ENCODE measurements at places on chromosomes 13 and 19. TPM values are rescaled to one million over a fixed set of nuclear protein-coding genes. Genes with fewer than 3 reads are reported as not detected.

Gene KLF1
- total RNA-seq = not detected

Gene OVOL3
- not detected for total RNA-seq

GRCh38 chr19:14603990-14604387 is 21.1 kb downstream of the CLEC17A start:
- DNase-seq = no peak

GRCh38 chr19:16285769-16286498 is 38.7 kb upstream of the KLF2 start:
- no peak for DNase-seq

DNA sequence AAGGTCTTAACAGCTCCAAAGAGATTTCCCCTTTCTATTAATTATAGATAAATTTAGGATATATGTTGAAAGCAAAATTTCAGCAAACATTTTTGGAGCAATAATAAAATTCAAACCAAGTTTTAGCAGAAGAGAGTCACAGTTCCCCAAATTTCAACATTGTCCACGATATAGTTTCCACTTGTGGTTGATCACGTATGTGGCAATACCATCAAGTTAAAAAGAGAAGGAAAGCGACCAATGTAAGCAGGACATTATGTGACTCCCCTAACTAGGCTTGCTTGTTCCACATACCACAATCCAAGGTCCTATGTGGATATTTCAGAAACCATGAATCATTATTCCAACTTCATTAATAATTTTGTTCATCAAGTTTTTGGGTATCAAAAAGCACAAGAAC is 52.8 kb downstream of the ELF1 start:
- no peak for DNase-seq

DNA sequence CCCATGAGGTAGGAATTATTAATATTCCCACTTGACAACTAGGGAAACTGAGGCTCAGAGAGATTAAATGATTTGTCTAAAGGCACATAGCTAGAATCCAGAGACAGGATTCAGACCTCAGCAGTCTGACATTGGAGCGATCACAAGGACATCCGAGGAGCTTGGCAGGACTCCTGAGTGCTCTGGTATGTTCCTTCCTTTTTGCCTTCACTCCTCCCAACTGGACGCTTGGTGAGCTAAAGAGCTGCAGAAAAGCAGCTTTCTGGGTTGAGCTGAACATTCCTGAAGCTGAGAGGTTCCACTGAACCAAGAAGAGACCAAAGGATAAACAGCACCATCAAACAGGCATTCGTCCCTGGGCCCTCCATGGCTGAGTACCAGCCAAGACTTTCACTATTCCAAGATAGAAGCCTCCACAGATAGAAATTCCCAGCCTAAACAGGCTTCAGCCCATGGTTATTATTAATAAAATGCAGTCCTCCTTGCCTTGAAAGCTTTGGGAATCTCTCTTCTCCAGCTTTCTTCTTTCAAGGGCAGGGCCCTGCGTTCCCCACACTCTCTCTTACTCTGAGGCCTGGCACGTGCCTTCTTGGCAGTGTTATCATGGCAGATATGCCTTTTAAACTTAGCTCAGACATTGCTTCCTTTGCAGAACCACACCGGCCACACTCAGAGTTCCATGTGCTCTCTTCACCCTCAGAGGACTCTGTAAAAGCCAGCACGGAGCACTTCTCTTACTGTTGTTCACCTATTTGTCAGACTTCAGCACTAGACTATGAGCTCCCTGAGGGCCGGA is 97.1 kb downstream of the CYSLTR2 start:
- no peak for DNase-seq

DNA sequence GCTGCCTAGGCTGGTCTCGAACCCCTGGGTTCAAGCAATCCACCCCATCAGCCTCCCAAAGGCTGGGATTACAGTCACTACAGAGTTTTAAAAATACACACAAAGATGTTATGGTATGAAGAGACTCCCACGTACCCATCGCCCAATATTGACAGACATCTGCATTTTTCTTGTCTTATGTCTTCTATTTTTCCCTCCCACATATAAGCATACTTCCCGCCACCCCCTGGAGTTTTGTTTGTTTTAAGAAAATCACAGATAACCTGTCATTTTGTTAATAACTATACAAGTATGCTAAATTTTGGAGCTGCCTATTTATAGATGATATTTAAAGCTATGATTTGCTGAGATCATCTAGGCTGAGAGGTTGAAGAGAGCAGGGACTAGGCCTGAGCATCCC is 6.2 kb upstream of the SMG9 start:
- no peak for DNase-seq

DNA sequence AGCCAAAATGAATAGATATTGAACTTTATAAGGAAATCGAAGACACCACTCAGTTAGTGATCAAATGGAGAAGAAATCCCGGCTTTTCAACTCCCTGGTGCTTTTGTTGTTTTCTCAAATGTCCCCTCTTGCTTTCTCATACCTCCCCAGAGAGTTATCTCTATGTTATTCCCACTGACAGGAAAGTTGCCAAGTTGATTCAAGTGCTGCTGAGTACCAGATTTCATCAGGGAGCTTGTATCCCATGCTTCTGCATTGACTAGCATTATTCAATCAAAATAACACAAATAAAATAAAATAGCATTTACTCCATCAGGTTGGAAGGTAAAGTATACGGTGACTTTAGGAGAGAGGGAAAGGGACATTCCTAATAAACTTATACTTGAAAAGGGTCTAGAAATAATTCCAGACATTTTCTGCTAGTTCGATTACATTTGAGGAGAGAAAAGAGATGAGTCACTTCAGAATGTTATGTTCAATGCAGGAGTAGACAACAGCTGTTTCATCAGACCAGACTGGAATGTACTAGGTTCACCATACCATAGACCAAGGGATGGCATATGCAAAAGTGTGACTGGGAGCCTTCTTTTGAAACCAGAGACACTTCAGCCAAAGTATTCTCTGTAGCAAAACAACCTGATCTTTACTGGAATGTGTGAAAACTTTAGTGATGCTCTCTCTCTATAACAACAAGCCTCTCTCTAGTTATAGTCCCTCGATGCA is 397.8 kb downstream of the FGF14 start:
- no peak for DNase-seq
